ENCODE measurements at places on chromosomes 7 and 10. TPM values are rescaled to one million over a fixed set of nuclear protein-coding genes. Genes with fewer than 3 reads are reported as not detected.

DNA sequence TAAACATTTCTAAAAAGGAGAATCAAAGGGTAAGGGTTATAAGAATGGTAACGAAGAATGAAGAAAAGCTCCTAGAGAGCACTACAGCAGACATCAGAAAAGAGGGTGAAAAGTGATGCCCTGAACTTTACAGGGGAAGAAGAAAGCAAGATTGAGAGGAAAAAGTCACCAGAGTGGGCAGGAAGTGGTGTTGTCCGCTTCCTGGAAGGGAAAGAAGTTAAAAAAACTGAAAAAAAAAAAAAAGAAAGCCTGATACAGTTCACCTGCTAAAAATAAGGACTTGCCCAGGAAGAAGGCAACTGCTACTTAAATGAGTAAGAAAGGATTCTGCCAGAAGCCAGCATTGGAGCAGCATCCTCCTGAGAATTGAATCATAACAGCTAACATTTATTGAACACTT lies 330.1 kb upstream of the PHF14 start:
- H3K36me3 ChIP-seq, result no peaks in the 10 kb centered on the region
- no peaks in the 10 kb centered on the region for H3K27me3 ChIP-seq
- no peak overlapping the region for H3K27ac ChIP-seq
- no peak for DNase-seq
- H3K4me3 ChIP-seq, result no peak overlapping the region

- no peaks in the 10 kb centered on the region for H3K36me3 ChIP-seq
- H3K4me3 ChIP-seq, result no peak overlapping the region
These were observed 7.6 kb downstream of the GDF2 start for GRCh38 chr10:47329855-47330254.

- no peak overlapping the region for H3K4me3 ChIP-seq
- H3K27me3 ChIP-seq, result no peaks in the 10 kb centered on the region
- no peaks in the 10 kb centered on the region for H3K36me3 ChIP-seq
- no peak for DNase-seq
- H3K4me1 ChIP-seq, result no peaks in the 10 kb centered on the region
These were observed 55.7 kb downstream of the CCDC3 start for GRCh38 chr10:12945690-12946359.

AKR1C2 gene
- total RNA-seq, result 0.33 TPM

- no peaks in the 10 kb centered on the region for H3K36me3 ChIP-seq
- no peak for DNase-seq
- H3K4me1 ChIP-seq, result no peaks in the 10 kb centered on the region
- peaks cover 5% of the 10 kb centered on the region for H3K27me3 ChIP-seq
- no peak overlapping the region for H3K27ac ChIP-seq
These were observed 139.1 kb upstream of the CTBP2 start for GRCh38 chr10:125299461-125299860.

APBB1IP gene
- total RNA-seq, result 0.21 TPM

PDZD7 gene
- 1.8 TPM for total RNA-seq

DNA sequence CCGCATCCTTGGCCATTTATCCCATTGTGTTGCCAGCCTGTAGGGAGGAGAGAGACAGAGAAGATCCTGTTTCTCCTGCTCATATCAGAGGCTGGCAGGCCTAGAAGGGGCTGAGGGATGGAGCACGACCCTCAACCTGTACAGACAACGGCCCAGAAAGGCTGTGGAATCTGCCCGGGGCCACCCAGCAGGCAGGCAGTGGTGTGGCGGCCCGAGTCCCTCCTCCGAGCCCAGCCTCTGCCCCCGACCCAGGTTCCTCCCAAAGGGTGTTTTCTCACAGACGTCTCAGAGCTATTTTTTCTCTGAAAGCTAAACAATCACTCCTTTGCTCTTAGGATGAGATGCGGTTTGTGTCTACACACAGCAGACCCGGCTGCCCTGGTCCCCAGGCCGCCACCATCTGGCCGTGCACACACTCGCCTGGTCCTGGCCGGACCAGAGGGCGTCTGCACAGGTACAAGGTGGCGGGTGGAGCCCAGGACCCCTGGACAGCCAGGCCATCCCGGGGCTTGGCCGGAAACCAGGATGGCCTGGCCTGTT lies 69.3 kb downstream of the FOXL3 start:
- no peak overlapping the region for H3K27ac ChIP-seq
- no peak overlapping the region for H3K4me3 ChIP-seq
- DNase-seq, result no peak
- H3K27me3 ChIP-seq, result peaks cover 9% of the 10 kb centered on the region
- H3K36me3 ChIP-seq, result no peaks in the 10 kb centered on the region

DNA sequence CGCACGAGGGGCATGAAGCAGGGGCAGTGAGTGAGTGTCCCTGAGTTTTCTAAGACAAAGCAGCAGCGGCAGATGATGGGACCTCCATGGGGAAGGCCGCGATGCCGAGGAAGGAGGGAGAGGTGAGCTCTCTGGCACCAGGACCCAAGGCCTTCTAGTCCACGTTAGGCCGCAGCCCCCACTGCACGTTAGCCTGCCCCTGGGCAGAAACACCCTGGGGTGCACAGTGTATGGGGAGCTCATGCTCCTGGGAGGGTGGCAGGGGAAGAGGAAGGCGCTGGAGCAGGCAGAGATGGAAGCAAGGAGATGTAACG lies 97.3 kb upstream of the IKZF1 start:
- DNase-seq, result no peak
- no peak overlapping the region for H3K27ac ChIP-seq
- no peak overlapping the region for H3K4me3 ChIP-seq
- H3K27me3 ChIP-seq, result no peaks in the 10 kb centered on the region

GRCh38 chr10:74371696-74372095 lies 220.7 kb downstream of the ADK start:
- no peaks in the 10 kb centered on the region for H3K36me3 ChIP-seq
- no peak overlapping the region for H3K27ac ChIP-seq
- no peak for DNase-seq
- H3K27me3 ChIP-seq, result no peaks in the 10 kb centered on the region

DNA sequence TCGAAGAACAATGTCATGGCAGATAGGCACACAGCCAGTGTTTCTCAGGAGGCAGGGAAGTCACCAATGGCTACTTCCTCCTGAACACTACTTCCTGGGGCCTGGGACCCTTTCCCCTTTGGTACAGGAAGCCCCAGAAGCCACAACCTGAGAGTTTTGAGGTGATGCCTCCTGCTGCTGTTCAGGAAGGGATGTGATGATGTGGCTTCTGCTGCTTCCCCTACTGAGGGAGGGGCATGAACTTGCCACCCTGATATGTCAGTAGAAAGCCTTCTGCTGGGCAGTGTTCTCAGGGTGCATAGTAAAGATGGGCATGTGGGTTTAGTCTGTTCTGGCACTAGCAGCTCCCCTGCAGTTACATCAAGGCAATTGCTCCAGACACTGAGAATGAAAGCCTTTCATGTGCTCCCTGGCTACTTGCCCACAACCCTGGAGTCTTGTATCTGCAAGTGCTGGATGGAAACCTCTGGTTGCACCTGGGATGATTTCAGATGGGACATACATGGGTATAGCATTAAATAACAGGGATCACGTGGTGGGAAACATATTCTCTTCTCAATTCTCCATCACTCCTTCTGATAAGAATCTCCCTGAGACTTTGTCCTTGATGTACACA lies 69.3 kb downstream of the ADRA2A start:
- 0 out of 2 replicates have a peak, but pooled peaks cover 1% of the 10 kb centered on the region for H3K27me3 ChIP-seq
- H3K4me3 ChIP-seq, result no peak overlapping the region
- no peaks in the 10 kb centered on the region for H3K4me1 ChIP-seq
- no peak overlapping the region for H3K27ac ChIP-seq
- no peak for DNase-seq

BHLHA15 gene
- total RNA-seq, result 0.26 TPM

- H3K27ac ChIP-seq, result peak overlapping the region; percentile 100
- no peaks in the 10 kb centered on the region for H3K36me3 ChIP-seq
- H3K27me3 ChIP-seq, result no peaks in the 10 kb centered on the region
These were observed 19.4 kb upstream of the TNS3 start for GRCh38 chr7:47601119-47601880.

GRCh38 chr10:27366769-27367168 lies 126.2 kb upstream of the ACBD5 start:
- H3K27me3 ChIP-seq, result no peaks in the 10 kb centered on the region
- DNase-seq, result no peak
- no peak overlapping the region for H3K4me3 ChIP-seq
- H3K36me3 ChIP-seq, result no peaks in the 10 kb centered on the region

DNA sequence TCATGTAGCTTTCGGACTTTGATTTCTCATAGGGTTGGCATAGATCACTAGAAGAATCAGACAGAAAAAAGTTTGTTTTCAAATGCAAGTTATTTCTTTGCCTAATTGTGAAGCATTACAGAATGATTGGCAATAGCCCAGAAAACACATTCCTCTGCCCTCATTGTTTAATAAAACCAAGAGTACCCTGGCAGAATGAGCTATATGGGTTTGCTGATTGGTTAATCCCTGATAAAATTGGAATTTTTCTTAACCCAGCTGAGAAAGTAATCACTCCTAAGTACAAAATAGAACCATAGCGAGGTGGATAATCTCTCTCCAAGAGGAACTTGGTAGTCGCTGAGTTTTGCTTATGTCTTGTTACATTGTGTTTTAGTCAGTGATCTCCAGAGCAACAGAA lies 30.9 kb upstream of the CREB5 start:
- no peaks in the 10 kb centered on the region for H3K4me1 ChIP-seq
- H3K27me3 ChIP-seq, result peaks cover 10% of the 10 kb centered on the region
- no peak overlapping the region for H3K27ac ChIP-seq

- H3K27me3 ChIP-seq, result no peaks in the 10 kb centered on the region
- no peak for DNase-seq
- no peak overlapping the region for H3K4me3 ChIP-seq
- H3K36me3 ChIP-seq, result no peaks in the 10 kb centered on the region
- no peak overlapping the region for H3K27ac ChIP-seq
These were observed 148.0 kb downstream of the FGFR2 start for GRCh38 chr10:121450247-121450646.

UROS gene
- 103 TPM for total RNA-seq

- no peaks in the 10 kb centered on the region for H3K36me3 ChIP-seq
- H3K27ac ChIP-seq, result peak within 1 kb of the TSS; percentile 89
- no peaks in the 10 kb centered on the region for H3K27me3 ChIP-seq
- peaks cover 16% of the 10 kb centered on the region for H3K4me1 ChIP-seq
- DNase-seq, result no peak
These were observed at the start of gene CABCOCO1 for GRCh38 chr10:61662794-61663259. CABCOCO1 (plus strand) TSS chr10:61662929; CDS start chr10:61662973, 44 bp downstream.

- H3K36me3 ChIP-seq, result no peaks in the 10 kb centered on the region
- H3K27me3 ChIP-seq, result no peaks in the 10 kb centered on the region
- DNase-seq, result no peak
- H3K27ac ChIP-seq, result no peak overlapping the region
These were observed 250.2 kb downstream of the ELFN1 start for GRCh38 chr7:1920266-1920681.

- DNase-seq, result no peak
- H3K4me3 ChIP-seq, result no peak overlapping the region
- H3K27me3 ChIP-seq, result no peaks in the 10 kb centered on the region
- H3K27ac ChIP-seq, result no peak overlapping the region
These were observed 49.5 kb upstream of the TMEM140 start for GRCh38 chr7:135098391-135098790.

- no peaks in the 10 kb centered on the region for H3K27me3 ChIP-seq
- H3K27ac ChIP-seq, result no peak overlapping the region
- no peaks in the 10 kb centered on the region for H3K36me3 ChIP-seq
- no peak for DNase-seq
These were observed 104.2 kb upstream of the RAB18 start for GRCh38 chr10:27399871-27400270.

DNA sequence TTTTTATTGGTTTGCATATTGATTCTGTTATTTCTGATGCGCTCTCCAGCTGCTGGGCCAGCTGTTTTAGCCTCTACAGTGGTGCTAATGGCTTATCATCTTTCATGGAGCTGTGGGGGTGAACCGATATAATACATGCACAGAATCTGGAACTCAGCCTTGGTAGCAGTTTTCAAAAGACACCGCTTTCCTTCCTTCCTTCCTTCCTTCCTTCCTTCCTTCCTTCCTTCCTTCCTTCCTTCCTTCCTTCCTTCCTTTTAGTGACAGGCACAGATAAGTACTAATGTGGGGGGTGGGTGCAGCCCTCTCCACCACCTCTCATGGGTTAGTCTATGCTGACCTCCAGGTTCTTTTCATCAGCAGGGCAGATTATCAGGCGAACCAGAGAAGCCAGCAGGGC lies 31.9 kb upstream of the C10orf53 start:
- peaks cover 13% of the 10 kb centered on the region for H3K27me3 ChIP-seq
- no peak overlapping the region for H3K4me3 ChIP-seq
- no peak for DNase-seq
- no peaks in the 10 kb centered on the region for H3K4me1 ChIP-seq
- no peak overlapping the region for H3K27ac ChIP-seq

- no peak for DNase-seq
- peaks cover 3% of the 10 kb centered on the region for H3K27me3 ChIP-seq
- H3K4me3 ChIP-seq, result no peak overlapping the region
- H3K27ac ChIP-seq, result no peak overlapping the region
- no peaks in the 10 kb centered on the region for H3K36me3 ChIP-seq
These were observed 48.5 kb upstream of the ARL4A start for GRCh38 chr7:12638851-12639456.

SPDYE11 gene
- total RNA-seq, result not detected

RBP3 gene
- total RNA-seq, result not detected

GRCh38 chr10:114245121-114245791 lies 6.2 kb downstream of the VWA2 start:
- H3K4me3 ChIP-seq, result no peak overlapping the region
- H3K27me3 ChIP-seq, result peaks cover 23% of the 10 kb centered on the region

CALHM3 gene
- total RNA-seq, result not detected

DNA sequence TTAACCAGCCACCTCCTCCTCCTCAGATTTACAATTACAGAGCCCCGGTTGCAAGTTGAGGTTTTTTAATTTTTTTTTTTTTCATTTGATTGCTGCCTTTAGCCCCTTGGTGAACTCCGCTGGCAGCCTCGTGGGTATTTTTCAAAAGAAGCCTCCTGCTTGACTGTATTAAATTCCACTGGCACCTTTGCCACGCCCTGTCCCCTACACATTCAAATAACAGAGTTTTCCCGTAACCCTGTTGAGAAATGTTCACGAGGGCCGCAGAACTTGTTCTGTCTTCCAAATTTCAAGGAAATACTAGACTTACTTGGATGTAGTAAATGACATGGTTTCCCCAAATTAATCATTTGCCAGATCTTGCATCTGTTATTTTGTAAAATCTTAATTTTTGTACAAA lies 167.0 kb downstream of the ARID5B start:
- H3K27me3 ChIP-seq, result no peaks in the 10 kb centered on the region
- H3K27ac ChIP-seq, result no peak overlapping the region
- H3K4me1 ChIP-seq, result no peaks in the 10 kb centered on the region
- H3K4me3 ChIP-seq, result no peak overlapping the region
- H3K36me3 ChIP-seq, result peaks cover 3% of the 10 kb centered on the region
- DNase-seq, result no peak

All from Panc1 (cell line).